ENCODE measurements at places on chromosomes 7 and 10. TPM values are rescaled to one million over a fixed set of nuclear protein-coding genes. Genes with fewer than 3 reads are reported as not detected.

- no peak for DNase-seq
Observed at GRCh38 chr10:24318517-24318916, 109.6 kb downstream of the KIAA1217 start.

DNA sequence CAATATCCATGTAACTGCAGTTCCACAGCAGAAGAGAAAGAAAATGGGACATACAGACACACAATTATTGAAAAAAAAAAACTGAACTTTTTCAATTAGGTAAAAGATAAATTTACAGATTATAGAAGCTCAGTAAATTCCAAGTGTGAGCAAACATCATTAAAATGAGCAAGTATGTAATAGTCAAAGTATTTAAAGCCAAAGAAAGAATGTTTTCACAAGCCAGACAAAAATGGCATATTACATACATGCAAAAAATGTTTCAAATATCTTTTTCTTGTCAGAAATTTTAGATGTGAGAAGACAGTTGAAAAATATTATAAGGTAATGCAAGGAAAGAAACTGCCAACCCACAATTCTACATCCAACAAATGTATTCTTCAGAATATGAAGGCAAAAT is 150.2 kb upstream of the AKR1E2 start:
- DNase-seq: no peak

DNA sequence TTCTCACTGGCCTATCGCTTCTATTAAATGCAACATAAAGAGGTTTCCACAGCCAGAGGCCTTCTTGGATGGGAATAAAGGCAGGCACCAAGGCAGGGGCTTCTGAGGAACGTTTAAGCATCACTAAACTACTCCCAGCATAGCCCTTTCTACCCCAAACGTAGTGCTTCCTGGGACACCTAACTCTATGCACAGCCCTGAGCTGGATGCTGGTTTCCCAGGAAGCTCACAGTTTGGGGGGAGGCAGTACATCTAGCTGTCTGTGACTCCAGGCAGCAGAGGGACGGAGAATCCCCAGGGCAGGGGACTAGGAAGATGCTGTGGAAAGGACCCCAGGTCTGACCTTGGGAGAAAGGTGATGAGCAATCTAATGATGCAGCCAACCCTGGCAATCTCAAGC is 192.8 kb upstream of the ZMIZ1 start:
- no peak for DNase-seq

DNA sequence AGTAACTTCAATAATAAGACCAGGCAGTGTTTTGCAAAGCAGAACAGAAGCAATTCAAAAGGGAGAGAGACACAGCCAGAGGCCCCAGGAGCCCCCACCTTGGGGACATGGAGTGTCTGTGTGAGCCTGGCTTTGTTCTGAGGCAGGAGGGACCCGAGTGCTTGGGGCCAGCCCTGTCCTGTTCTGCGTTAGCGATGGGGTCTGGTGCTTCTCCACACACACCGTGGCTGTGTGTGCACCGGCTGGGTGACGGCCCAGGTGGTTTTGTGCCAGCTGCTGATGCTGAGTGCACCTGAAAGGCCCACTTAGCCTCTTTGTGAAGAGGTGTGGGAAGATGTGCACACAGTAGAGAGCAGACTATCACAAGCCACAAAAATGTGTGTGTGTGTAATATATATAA is 468.9 kb downstream of the DNAJB6 start:
- no peak for DNase-seq

Gene TLX1
- not detected for total RNA-seq

Gene COBL
- total RNA-seq: under 0.01 TPM

Gene RNLS
- 11.3 TPM for total RNA-seq

Gene DBNL
- total RNA-seq: 71.5 TPM
